ENCODE measurements at places on chromosomes 5 and 9.

DNA sequence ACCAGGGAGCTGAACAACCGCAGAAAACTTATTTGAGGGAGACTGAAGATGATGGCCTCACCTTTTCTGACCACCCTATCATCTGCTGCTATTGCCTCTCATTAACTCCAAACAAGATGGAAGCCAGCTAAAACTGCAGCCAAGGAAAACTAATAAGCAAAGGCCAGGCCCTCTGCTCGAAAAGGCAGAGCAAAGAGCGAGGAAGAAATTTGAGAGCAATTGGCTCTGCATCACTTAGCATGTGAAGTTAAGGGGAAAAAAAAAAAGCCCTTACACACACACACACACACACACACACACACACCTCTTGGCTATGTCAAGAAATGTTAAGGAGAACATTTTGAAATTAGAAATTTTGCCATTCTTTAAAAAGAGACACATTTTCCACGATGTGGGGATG lies 228.1 kb upstream of the CYLC2 start:
- H3K27ac ChIP-seq = no peak overlapping the region
- no peak overlapping the region for H3K4me3 ChIP-seq
- DNase-seq = no peak
- H3K27me3 ChIP-seq = no peaks in the 10 kb centered on the region
- H3K4me1 ChIP-seq = no peaks in the 10 kb centered on the region

DNA sequence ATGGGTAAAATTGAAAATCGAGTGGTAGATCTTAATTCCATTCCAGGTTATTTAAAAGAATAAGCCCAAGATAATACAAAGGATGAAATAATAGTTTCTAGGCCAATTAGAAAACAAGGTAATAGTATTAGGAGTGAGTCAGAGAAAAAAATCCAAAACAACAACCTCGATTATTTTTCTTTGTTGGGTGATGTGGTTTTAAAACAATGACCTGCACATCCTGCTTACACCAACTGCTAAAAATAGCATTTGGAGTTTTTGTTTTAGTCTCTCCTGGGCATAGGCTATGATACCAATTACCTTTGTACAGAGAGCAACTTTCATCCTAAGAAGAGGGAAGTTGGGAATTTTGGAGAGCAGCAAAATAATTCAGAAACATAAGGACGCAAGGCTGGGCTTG lies 101.7 kb upstream of the MYO10 start:
- H3K4me3 ChIP-seq = no peak overlapping the region
- no peaks in the 10 kb centered on the region for H3K27me3 ChIP-seq
- H3K36me3 ChIP-seq = no peaks in the 10 kb centered on the region
- no peaks in the 10 kb centered on the region for H3K4me1 ChIP-seq

DNA sequence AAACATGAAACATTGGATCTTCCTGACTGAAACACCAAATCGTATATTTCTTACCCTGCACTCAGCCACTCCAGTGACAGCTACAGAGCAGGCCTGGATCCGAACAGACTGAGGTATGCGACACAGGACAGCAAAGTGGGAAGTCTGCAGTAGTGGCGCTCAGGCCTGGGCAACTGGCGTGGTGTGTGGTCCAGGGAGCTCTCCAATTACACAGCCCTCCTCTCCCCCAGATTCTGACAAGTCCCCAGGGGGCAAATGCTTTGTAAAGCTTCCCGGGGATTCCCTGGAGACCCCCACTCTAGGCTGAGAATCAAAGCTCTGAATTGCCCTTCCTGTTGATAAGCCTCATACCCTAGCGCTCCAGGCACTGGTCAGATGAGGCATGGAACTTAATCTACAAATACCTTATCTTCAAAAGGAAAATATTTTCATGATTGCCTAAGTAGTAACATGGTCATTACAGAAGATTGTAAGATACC lies 104.8 kb upstream of the ERCC6L2 start:
- H3K27me3 ChIP-seq = peaks cover 38% of the 10 kb centered on the region
- no peak for DNase-seq
- H3K4me3 ChIP-seq = no peak overlapping the region
- H3K4me1 ChIP-seq = peaks cover 2% of the 10 kb centered on the region
- peak overlapping the region; percentile 56 for H3K27ac ChIP-seq
- no peaks in the 10 kb centered on the region for H3K36me3 ChIP-seq

DNA sequence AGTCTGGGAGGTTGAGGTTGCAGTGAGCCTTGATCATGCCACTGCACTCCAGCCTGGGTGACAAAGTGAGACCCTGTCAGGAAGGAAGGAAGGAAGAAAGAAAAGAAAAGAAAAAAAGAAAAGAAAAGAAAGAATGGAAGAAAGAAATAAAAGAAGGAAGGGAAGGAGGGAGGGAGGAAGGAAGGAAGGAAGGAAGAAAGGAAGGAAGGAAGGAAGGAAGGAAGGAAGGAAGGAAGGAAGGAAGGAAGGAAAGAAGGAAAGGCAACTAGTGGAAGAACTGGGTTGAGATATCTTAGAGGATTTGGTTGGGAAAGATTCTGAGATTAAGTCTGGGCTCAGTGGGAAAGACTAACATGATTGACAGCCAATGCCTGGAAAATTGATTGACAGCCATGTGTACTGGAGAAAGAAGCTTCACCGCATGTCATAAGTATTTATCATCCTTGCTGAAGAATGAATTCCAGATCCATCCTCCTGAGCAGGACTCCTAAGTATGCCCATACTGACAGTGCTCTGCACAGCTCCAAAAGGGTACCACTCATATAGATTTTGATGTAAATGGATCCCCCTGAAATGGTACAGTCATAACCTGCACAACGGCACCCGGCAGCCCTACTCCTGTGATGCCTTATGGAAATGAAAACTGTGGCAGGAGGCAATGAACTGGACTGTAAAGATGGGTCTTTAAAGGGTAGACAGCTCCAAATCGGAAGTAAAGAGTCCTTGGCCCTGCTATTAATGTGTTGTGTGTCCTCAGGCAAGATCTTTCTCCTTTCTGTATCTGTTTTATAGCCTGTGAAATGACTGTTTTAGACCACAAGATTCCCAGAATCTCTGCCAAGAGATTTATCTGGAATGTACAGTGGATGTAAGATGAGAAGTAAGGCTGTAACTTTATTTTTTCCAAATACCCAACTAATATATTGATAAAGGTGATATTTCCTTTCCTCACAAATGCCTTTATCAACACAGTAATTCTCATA lies 16.9 kb upstream of the ADRA1B start:
- no peak for DNase-seq
- H3K27me3 ChIP-seq = peaks cover 70% of the 10 kb centered on the region
- H3K4me3 ChIP-seq = no peak overlapping the region
- no peak overlapping the region for H3K27ac ChIP-seq
- peaks cover 2% of the 10 kb centered on the region for H3K4me1 ChIP-seq
- H3K36me3 ChIP-seq = no peaks in the 10 kb centered on the region

GRCh38 chr5:171926311-171926710 lies 80.1 kb downstream of the FBXW11 start:
- no peaks in the 10 kb centered on the region for H3K36me3 ChIP-seq
- no peak overlapping the region for H3K4me3 ChIP-seq
- H3K4me1 ChIP-seq = peaks cover 30% of the 10 kb centered on the region

DNA sequence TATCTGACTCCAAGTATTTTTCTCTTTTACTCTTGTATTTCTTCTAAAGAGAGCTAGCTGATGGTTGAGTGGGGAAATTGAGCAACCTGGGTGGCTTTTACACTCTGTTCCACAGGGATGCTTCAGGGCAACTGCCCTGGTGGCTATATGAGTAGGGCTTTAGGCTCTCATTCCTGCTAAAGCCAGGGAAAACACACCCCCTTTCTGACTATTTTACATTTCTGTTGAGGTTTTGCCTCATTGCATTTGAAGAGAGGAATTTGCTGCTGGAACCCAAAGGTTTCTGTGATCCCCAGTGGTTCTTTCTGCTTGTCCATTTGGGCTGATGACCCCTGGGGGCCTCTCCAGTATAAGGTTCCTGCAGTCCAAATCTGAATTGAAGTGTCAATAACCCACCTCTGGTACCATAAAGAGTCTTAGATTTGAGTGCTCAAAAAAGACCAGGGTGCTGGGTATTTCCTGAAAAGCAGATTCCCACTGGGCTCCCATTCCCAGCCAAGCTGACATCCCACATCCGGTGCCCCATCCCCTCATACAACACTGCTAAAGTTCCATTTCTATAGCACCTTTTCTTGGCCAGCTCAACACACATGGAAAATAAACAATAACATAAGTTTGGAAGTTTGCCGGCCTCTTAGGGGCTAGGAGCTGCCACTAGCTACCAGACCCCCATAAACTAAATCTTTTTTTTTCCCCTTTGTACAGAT lies 59.5 kb downstream of the PAPPA start:
- no peaks in the 10 kb centered on the region for H3K36me3 ChIP-seq
- no peaks in the 10 kb centered on the region for H3K27me3 ChIP-seq
- no peak overlapping the region for H3K4me3 ChIP-seq
- DNase-seq = no peak
- no peaks in the 10 kb centered on the region for H3K4me1 ChIP-seq
- H3K27ac ChIP-seq = no peak overlapping the region

- peak overlapping the region; percentile 69 for H3K27ac ChIP-seq
- no peak for DNase-seq
- peaks cover 25% of the 10 kb centered on the region for H3K4me1 ChIP-seq
- H3K27me3 ChIP-seq = no peaks in the 10 kb centered on the region
Measured at GRCh38 chr5:32138839-32139493, 35.2 kb downstream of the GOLPH3 start.

Data from T-helper 17 cell (primary cell).